Activated CD4-positive, alpha-beta T cell treated with anti-CD3 and anti-CD28 coated beads, Interleukin-2, amount 50 U/mL, for 24 hours (primary cell): ENCODE measurements at places on chromosomes 3 and 15.

GRCh38 chr15:42077689-42078088 lies 16.7 kb downstream of the PLA2G4D start:
- DNase-seq: no peak

GRCh38 chr15:25775317-25775912 lies 87.7 kb downstream of the ATP10A start:
- DNase-seq: no peak

DNA sequence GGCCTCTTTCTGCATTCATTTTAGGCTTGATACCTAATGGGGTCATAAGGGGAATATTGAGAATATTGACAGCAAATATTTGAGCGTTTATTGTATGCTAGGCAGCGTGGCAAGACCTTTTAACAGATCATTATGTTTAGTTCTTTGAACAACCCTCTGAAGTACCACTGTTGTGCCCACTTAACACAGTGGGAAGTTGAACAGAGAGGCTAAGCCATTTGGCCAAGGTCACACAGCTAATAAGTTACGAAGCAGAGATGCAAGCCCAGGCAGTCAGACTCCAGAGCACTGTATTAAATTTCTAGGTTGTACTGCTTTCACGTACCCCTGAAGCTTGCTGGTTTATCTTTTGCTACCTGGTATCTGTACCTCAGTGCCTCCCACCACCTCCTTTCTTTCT lies 1.1 kb downstream of the RAB7A start:
- no peak for DNase-seq

GRCh38 chr3:157961665-157962064 lies 144.6 kb downstream of the SHOX2 start:
- DNase-seq: no peak

DNA sequence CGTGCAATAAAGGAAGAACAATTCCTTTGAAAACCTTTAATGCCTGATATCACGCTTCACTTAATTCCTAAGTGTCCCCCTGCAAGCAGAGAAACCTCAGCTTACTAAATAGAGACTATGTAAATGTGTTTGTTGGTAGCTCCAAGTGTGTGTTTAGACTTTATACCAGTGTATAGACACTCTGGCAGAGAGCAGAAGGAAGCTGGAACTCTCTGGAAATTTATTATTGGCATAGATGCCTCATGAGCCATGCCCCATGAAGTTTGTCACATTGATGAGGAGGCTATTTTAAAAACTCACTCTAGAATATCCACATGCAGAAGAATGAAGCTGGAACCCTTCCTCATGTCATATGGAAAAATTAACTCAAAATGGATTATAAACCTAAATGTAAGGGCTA lies 99.9 kb downstream of the THRB start:
- DNase-seq: no peak

DNA sequence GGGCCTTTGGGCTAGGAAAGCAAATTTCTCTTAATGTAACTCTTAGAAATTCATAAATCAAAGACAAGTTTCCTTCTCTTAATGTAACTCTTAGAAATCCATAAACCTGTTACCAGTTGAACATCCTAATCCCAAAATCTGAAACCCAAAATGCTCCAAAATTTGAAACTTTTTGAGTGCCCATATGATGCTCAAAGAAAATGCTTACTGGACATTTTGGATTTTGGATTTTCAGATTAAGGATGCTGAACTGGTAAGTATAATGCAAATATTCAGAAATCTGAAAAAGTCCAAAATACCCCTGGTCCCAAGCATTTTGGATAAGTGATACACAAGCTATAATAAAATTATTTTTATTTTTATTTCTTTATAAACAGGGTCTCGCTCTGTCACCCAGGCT lies 51.5 kb upstream of the ZBTB38 start:
- DNase-seq: no peak

DNA sequence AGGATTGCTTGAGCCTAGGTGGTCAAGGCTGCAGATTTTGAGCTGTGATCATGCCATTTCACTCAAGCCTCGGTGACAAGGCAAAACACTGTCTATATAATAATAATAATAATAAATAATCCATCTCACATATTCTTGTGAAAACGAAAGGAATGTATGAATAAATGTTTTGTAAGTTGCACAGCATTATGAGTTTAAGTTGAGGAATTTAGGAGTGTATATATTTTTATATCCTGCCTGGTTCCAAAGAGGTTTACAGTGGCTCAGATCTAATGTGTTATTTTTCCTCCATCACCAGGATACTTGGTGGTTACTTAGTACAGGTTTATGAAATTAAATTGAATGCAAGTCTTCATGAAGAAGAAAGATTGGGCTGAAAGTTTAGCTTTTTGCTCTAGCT lies 77.2 kb downstream of the ATG7 start:
- no peak for DNase-seq

DNA sequence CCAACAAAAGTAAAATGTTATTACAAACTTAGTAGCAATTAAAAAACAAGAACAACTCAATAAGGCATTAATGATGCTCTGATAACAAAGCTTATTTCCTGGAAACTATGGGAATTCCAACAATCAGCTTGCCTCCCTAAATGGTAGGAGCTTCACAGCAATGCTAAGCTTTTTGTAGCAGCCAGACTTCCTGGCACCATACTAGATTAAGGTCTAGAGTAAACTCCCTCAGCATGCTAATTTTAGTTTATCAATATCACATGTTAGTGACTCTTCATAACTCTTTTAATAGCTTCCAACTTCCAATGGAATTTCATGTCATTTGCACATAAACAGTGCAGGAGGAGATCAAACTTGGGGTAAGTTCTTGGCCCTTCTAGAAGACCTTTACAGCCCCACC lies 782.0 kb downstream of the MCTP2 start:
- no peak for DNase-seq
